Caco-2 (cell line): ENCODE measurements at places on chromosomes 7 and 10.

- no peak for DNase-seq
Observed at GRCh38 chr7:70082099-70082611, 483.9 kb downstream of the AUTS2 start.

DNA sequence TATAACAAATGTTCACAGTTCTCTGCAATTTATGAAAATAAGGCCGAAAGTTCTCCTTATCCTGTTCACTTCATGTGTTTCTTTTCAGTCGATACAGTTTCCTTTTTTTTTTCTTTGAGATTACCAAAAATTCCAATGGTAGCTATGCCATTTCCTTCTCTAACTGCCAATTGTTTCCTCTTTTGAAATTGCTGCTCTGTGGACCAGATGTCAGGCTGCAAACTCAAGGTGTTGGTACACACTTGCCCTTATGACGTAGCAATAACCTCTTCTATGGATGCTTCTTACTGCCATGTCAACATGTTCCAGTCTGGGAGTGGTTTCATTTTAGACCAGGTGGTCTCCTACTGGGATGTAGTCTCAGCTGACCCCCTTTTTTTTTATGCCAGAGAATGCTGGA, 52.9 kb downstream of the CASD1 start:
- DNase-seq: no peak

GRCh38 chr10:104406715-104407650, 53.4 kb downstream of the CFAP58 start:
- DNase-seq: no peak

GRCh38 chr7:38190011-38190410, 12.0 kb downstream of the STARD3NL start:
- DNase-seq: no peak

DNA sequence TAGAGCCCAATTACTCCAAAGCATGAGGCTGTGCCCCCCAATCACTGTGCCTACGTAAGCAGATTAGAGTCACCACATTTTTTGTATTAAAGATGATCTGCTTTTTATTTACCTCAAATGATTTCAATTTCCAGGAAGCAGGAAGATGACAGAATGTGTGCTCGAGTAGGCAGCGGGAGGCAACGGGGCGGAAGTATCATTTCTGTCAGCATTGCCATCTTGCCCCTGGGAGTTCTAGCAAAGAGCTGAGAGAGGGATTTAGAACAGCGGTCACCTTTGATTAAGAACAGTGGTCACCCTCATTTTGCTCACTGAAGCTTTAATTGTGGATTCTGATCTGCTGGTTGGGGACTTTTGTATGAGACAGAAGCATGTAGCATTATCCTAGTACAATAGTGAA, 117.1 kb upstream of the FAM13C start:
- no peak for DNase-seq

- DNase-seq: peak; percentile 64
Observed at GRCh38 chr10:15585303-15585715, 134.4 kb downstream of the ITGA8 start.

DNA sequence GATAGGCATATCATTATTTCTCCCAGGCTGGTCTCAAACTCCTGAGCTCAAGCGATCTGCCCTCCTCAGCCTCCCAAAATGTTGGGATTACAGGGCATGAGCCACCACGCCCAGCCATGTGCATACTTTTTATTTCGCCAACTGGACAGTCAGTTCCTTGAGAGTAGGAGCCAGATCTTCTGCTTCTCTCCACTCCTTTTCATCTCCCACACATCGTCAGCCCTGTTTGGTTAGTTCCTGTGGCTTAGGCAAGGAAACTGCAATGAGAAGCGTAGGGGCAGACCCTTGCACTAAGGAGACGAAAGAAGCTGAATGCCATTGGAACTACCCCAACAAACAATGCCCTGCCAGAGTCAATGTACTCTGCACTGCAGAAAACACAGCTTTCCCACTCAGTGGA, 178.2 kb downstream of the TRIL start:
- no peak for DNase-seq

DNA sequence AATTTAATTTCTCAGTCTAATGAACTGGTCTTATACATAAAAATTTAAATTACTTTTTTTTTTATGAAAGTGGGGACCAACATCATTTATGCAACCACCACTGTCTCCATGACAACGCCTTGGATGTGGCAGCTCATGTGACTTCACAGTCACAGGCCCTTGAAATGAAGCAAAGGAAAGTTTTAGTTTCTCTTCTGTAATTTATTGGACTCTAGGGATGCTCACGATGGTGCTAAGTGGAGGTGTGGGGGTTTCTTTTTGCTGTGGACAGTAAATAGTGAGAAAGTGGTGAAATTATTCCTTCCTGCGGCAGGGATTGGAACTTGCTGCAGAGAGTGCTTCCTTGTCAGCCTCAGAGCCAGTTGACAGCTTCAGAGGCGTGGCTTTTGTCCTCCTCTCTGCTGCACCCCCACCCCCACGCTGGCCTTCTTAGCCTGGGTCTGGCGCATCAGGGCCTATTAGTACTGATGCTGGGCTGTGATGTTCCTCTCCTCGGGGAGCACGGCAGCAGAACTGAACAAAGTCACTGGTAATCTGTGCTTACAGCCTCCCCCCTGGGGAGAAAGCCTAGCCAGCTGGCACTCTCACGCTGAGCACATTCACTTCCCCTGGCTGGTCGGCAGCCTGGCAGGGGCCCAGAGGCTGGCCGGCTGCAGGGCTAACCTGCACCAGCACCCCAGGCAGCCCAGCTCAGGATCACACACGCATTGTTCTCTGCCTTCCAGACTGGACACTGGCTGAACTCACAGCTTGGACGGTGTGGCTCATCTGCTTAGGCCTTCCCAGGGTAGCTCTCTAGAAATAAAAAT, 517.5 kb upstream of the GALNT17 start:
- no peak for DNase-seq

DNA sequence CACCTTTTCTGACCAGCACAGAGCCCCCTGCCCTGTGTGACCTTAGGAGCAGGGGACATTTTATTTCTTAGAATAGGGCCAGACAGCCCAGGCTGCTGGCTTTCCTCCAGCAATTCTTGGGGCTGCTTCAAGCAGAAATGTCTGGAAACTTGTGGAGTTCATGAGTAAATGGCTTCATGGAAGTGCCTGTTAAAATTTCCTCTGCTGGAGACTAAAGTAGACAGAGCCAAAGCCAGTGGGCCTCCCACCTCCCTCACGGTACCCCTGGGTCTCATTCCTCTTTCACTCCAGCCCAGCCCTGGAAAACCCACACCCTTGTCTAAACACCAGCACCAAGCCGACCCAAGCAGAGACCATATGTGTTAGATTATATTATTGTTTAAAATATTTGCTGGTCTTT, 505.5 kb upstream of the ZMIZ1 start:
- no peak for DNase-seq

DNA sequence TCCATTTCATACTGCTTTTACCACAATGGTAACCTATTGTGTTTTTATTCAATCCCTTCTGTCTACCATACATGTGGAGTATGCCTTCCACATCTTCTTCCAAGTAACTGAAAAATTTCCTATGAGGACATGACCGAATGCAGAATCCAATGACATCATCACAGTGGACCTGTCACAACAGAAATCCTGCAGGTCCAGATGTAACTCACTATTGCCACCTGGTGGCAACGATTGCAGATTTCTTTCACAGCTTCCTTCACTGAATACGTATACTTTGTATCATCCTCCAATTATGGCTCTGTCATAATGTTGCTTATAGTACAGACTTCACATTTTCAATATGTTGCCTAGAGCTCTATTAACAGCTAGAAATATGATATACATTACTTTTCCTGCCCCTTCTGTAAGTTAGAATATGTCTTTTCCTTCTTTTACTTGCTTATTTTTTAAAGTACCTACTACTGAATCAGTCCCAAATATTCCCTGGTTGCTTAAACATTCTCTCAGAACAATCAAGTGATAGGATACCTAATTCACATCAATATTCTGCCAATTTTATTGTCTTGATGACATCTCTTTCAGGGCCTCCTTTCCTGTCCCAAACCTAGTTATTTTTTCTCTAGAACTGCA, 45.4 kb downstream of the SLC13A1 start:
- peak; percentile 82 for DNase-seq

- DNase-seq: no peak
Observed at GRCh38 chr7:139111147-139111546, 1.6 kb upstream of the ZC3HAV1 start.

- no peak for DNase-seq
Observed at GRCh38 chr10:25831080-25831479, 102.9 kb upstream of the MYO3A start.

DNA sequence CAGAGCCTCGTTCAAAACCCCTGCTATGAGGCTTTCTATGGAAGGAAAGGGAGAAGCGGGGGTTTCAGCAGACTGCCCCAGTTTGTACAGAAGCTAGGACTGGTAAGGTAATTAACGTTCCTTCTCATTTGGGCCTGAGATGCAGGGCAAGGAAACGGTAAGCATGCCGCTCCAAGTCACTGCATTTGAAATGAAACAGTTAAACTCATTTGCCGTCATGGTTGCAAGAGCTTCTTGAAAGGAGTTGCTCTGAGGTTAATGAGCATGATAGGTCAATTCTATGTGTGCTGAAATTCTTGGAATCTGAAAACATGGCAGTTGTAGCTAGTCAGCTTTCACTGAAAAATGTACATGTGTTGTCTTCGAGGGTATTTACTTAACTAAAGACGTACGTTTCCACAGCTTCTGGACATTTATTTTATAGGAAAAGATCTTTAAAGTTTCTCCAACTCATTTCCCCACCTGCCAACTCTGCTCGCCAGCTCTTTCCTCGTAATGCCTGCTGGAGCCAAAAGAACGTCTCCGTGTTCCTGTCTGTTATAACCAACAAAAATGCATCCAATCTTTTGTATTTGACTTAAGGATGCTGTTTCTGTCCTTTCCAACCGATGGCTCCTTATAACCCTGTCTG, 73.3 kb downstream of the ADAM12 start:
- no peak for DNase-seq
